Hypothalamus (tissue), 51 donors: ENCODE measurements at places on chromosomes 1 and 21.

GRCh38 chr1:45723248-45723930, 27.1 kb downstream of the IPP start:
- DNase-seq: no peak

- no peak for DNase-seq
Measured at GRCh38 chr1:83970802-83971201, 28.1 kb downstream of the TTLL7 start.

DNA sequence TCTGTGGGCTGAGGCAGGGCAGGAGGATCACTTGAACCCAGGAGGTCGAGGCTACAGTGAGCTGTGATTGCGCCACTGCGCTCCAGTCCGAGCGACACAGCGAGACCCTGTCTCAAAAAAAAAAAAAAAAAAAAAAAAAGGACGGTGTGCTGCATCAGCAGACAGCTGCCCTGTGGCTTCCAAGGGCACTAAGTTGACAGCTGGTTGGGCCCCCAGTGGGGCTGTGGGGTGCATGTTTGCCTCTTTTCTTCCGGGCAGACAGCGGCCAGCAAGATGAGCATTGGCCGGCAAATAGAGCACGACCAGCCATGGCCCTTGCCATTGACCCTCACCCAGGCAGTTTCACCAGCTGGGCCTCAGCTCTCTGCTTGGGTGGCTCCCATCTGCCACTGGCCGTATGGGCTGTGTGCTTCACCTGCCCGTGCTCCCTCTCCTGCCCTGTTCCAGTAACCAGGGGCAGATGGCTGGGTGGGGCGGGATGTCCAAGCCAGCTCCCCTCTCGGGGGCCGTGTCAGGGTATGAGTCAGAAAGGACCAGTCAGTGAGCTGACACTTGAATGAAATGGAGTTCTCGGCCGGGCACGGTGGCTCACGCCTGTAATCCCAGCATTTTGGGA, 12.3 kb upstream of the SLC25A34 start:
- DNase-seq: no peak

- no peak for DNase-seq
Measured at GRCh38 chr1:15155191-15155590, 1.6 kb downstream of the TMEM51 start.

DNA sequence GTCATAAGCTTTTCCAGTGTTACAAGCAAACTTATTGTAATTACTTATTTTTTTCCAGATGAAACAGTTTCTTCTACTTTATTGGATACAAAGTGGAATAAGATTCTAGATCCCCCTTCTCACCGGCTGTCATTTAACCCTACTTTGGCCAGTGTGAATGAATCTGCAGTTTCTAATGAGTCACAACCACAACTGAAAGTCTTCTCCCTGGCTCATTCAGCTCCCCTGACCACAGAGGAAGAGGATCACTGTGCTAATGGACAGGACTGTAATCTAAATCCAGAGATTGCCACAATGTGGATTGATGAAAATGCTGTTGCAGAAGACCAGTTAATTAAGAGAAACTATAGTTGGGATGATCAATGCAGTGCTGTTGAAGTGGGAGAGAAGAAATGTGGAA, 95.5 kb downstream of the ZFYVE9 start:
- no peak for DNase-seq

GRCh38 chr1:228205526-228206436, 2.1 kb upstream of the OBSCN start:
- no peak for DNase-seq

GRCh38 chr1:28249013-28249865, 10.1 kb upstream of the SESN2 start:
- DNase-seq: no peak

- DNase-seq: no peak
Measured at GRCh38 chr1:224879162-224879803, 50.2 kb upstream of the DNAH14 start.

DNA sequence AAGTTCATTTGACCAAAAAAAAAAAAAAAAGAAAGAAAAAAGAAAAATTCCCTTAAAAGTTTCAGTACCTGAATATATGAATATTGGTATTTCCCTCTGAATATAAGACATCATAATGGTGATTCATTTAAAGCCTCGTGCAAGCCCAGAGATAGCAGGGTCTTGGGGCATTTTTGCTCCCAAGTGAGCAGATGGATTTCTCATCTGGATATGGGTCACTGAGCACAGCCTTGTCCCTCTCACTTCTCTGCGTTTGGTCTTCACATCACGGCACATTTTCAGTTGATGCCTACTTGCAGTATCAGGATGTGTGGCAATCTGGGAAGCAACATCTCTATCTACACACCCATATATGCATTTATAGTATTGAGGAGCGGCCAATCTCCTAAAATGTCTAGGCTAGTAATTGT, 12.7 kb downstream of the CD58 start:
- DNase-seq: no peak

- no peak for DNase-seq
Measured at GRCh38 chr1:57017200-57017599, 51.4 kb upstream of the C8B start.

DNA sequence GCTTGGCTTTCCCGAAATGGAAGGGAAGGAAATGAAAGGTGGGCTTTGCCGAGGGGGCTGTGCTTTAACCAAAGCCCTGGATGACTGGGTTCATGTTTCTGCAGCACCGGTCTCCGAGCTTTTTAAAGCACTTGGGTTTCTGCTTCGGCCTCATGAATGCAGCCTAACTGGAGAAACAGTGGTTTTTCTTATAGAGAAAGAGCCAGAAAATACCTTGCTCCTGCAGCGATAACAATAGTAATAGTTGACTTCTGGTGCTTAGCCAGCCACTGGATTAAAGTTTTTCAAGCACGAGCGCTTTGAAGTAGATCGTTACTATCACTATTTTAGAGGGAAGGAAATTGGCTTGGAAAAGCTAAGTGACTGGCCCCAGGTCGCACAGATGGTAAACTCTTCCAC, 500 bp upstream of the DOCK7 start:
- DNase-seq: no peak

DNA sequence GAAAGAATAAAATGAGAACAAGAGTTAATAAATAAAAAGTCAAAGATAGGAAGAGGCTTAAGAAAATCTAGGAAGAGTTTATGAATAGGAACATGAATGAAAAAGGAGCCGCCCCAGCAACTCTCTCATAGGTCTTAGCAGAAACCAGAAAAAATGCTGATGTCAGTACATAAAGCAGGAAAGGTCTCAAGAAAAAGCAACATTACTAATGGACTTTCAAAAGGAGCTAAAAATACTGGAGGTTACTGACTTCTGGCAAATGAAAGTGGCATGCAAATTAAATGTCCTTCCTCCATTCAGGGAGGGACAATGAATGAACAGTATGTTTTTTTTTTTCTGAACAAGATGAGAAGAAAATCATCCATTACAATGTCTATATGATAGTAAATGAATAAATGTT, 387.6 kb downstream of the BRINP2 start:
- DNase-seq: no peak

- DNase-seq: no peak
Measured at GRCh38 chr1:112395256-112395820, 676 bp upstream of the CTTNBP2NL start.
